CD8-positive, alpha-beta memory T cell (primary cell): ENCODE measurements at places on chromosomes 13 and 19. TPM values are rescaled to one million over a fixed set of nuclear protein-coding genes. Genes with fewer than 3 reads are reported as not detected.

- DNase-seq = no peak
These were observed 7.6 kb upstream of the COMP start for GRCh38 chr19:18798384-18799352.

DNA sequence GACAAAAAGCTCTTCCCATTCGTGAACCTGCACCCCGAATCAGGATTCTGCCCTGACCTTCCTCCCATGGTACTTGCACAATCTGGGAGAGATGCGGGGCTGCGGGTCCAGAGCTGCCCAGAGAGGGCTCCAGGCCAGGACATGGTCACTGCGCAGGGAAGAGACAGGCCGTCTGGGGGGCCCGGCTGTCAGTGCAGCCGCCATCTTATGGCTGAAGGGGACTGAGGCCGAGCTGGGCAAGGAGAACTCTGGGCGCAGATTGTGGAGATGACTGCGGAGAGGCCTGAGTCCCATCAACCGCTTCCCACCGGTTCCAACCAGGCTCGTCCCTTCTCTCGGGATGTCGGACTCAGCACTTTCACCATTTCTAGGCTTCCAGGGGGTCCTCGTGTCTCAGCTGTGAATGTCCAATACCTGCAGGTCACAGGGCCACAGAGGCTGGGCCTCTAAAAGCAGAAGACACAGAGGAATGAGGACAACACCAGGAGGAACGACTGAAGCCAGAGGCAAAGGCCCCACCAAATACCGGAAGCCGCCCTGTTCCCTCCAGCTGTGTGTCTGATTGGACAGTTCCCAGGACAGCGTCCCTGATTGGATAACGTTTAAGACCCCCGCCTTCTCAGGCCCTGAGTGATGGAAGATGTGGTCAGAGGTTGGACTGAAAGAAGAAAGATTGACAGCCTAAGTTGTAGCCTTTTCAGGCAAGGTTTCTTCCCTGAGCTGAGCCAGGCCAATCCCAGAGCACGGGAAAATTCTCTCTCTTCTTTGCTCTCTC is 117.1 kb upstream of the ZNF91 start:
- DNase-seq = no peak

- DNase-seq = no peak
These were observed 681 bp downstream of the ZNF837 start for GRCh38 chr19:58380037-58380661.

DNA sequence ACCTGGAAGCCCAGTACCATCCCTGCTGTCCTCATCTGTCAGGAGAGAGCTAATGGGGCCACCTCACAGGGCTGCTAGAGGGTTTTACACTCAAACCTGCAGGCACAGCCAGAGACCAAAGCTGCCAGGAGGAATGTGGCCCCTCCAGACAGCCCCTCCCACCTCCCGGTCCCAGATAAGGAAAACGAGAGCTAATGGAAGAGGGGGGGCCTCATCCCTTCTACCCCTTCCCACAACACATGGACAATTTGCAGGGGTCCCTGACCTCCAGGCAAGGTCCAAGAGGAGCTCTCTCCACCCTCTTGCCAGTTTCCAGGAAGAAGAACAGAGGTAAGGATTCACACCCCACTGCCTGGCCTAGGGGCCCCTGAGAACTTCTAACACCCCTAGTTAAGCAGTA is 1.6 kb upstream of the PEPD start:
- no peak for DNase-seq

DNA sequence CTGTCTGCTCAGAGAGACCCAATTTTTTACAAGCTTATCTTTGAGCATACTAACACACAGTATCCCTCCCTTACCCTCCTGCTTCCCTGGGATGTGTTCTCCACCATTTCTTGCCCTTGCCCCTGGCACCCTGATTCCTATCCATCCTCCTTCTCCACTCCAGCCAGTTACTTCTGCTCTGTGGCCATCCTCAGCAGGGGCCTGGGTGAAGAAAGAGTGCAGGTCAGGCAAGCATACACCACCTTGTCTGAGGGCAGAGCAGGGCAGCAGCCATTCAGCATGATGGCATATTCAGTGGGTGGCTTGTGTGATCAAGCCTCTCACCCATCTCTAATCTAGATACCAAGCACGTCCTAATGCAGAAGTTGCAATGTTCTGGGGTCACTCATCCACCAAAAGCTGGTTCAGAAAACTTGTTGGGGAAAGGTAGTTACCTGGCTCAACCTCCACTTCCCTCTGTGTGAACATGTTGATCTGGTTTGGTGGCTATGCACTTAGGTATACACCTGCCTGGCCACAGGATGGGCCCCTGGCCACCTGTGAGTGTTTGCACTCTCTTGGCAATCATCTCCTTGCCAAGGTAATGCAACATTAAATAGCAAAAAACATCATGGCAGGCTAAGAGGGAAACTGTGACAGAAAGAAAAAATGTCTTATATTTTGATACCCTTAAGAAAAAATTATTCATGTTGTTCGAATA is 900.3 kb upstream of the MIR17HG start:
- DNase-seq = no peak

GRCh38 chr13:94656176-94656575 is 54.5 kb downstream of the GPR180 start:
- DNase-seq = no peak

DNA sequence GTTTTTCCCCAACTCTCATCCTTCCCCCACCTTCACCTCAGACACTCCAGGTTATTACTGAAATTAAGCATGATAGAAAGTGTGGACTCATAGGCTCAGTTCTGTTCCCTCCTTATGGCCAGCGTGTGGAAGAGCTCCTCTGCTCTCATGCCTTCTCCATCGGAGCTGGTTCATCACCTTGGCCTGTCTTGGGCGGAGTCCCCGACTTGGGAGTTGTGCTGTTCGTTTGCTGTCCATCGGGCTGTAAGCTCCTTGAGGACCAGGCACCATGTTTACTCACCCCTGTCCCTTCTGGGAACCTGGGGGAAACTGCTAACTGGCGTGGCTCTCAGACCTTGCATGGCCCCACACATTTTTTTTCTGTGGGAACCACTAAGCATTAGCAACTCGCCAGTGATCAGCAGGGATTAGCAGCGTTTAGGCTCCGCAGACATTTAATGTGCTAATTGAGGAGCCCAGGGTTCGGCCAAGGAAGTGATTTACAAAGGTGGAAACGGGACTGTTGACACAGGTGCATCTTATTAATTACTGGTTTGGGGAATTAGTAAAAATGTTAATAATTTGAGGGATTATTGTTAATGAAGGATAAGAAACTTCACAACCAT is 123.8 kb downstream of the TM9SF2 start:
- DNase-seq = no peak

DNA sequence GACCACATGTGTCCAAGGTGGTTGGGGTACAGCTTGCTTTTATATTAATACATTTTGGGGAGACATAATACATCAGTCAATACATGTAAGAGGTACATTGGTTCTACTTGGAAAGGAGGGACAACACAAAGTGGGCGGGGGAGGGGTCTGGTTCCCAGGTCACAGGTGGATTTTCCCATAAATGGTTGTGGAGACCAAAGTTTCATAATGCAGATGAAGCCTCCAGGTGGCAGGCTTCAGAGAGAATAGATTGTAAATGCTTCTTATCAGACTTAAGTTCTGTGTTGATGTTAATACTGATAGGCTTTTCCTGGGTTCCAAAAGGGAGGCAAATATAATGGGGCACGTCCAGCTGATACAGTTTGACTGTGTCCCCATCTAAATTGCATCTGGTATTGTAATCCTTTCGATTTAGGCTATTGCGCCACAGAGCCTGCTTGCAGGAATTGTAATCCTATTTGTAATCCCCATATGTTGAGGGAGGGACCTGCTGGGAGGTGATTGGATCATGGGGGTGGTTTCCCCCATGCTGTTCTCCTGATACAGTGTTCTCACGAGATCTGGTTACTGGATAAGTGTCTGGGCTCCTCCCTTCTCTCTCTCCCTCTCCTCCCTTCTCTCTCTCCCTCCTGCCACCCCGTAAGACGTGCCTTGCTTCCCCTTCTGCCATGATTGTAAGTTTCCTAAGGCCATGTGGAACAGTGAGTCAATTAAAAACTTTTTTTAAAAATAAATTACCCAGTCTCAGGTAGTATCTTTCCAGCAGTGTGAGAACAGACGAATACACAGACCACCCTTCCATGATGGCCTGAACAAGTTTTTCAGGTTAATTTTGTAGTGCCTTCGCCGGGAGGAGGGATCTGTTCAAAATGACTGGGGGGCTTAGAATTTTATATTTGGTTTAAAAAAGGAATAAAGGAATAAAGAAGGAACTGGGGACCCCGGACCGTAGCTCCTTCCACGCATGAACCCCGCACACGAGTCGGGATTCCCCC is 44.9 kb downstream of the ZNF823 start:
- DNase-seq = no peak

DNA sequence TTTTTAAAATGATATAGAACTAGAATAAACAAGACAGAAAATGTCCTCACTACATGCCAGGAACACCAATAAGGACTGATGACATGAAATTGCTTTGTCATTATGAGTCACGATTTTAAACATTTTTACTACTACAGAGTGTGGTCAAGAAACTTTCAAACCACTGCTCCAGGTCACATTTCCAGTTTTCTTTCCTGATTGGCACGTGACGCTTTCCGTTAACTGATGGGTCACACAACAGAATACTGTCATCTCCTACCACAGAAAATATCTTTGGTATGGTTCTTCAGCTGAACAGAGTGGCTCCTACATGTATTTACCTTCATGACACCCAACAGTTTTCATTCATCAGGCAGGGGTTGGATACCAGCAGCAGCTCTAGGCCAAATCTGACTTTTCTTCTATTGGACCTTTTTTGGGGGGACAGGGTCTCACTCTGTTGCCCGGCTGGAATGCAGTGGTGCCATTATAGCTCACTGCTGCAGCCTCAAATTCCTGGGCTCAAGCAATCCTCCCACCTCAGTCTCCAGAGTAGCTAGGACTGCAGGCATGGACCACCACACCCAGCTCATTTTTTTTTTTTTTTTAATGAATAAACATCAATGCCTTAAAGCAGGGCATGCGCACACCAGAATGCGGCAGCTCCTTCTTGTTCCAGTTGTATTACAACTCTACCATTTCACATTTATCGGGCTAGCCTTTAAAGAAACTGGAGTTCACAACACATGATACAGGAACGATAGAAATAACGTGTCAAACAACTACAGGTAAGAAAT is 147.4 kb downstream of the RNF17 start:
- no peak for DNase-seq

- no peak for DNase-seq
These were observed 1427.7 kb downstream of the EFNB2 start for GRCh38 chr13:105107781-105108180.

DNA sequence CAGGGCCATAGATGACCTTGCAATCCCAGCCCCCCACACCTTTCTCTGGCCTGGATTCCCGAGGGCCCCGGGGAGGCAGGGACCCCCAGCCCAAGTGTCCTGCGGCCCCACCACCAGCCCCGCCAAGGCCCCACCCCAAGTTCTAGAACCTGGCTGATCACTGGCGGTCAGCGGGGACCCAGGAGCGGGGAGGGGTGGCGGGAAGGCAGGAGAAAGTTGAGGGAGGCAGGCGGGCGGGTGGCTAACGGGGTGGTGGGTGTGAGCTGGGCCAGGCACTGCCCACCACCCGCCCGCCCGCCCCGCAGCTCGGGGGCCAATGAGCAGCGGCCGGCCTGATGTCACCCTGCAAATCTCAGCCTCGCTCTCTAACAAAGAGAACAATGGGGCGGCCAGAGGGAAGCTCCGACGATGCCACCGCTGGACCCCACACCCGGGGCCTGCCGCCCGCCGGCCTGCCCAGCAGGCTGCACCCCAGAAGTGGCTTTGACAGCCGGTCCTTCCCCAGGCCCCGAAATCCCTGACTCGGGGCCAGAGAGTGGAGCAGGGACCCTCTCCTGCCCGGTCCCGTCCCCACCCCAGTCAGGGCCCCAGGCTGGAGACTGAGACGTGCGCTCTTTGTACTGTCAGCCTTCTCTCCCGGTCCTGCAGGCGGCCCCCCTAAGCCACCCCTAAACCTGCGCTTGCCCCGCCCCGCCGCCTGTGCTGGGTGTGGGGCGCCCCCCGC is 1.6 kb downstream of the MEX3D start:
- DNase-seq = no peak

DNA sequence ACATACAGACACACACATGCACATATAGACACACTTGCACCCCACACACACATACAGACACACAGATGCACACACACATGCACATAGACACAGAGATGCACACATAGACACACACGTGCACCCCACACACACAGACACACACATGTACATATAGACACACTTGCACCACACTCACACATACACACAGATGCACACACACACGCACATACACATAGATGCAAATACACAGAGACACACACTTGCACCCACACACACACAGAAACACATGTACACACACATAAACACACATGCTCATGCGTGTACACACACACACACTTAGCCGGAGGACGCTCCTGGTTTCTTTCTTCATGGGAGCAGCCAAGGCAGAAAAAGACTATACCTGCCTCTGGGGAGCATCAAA is 10.0 kb downstream of the COL4A2 start:
- no peak for DNase-seq

- no peak for DNase-seq
These were observed 435.9 kb upstream of the SGCG start for GRCh38 chr13:22744688-22745452.

DNA sequence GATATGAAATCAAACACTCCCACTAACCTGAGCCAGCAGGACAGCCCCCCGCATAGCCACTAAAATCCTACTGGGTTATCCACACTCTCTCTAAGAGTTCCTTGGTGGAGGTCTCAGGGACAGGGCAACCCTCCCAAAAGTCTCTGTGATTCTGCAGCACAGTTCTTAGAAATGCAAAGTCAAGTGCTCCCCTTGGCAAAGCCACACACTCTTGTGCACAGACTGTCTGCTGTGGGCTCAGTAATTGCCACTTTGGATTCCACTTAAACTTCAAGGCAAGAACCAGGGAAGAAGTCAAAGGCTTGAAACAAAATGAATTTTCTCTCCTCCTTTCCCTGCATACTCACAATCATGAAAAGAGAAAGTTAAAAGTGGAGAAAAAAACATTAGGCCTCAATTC is 61.5 kb downstream of the DOCK9 start:
- DNase-seq = no peak

DNA sequence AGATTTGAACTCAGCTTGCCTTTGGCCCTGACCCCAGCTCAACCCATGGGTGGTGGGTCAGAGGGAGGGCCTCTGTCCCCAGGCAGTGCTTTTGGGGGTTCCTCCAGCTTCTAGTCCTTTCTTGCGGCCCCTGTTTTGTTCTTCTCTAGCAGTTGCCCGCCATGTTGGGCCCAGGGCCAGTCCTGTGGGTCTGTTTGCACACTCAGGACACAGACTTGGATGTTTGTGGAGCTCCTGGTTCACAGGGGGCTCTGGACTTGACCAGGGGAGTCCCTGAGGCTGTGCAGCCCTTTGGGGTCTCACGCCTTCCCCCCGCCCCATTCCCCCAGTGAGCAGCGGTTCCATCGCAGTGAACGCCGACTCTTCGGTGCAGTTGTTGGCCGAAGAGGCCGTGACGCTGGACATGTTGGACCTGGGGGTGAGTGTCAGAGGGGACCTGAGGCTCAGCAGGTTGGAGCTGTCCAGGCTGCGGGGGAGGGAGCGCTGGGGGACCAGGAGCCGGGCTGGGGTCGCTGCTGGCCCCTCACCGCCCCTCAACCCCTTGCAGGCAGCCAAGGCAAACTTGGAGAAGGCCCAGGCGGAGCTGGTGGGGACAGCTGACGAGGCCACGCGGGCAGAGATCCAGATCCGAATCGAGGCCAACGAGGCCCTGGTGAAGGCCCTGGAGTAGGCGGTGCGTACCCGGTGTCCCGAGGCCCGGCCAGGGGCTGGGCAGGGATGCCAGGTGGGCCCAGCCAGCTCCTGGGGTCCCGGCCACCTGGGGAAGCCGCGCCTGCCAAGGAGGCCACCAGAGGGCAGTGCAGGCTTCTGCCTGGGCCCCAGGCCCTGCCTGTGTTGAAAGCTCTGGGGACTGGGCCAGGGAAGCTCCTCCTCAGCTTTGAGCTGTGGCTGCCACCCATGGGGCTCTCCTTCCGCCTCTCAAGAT is 2.5 kb downstream of the ATP5F1D start:
- peak; percentile 84 for DNase-seq

Gene POLD1
- 154 TPM for total RNA-seq

- DNase-seq = peak; percentile 92
These were observed 14.6 kb downstream of the FAM187B start for GRCh38 chr19:35213663-35214632.
